Neural progenitor cell (in vitro differentiated cells): ENCODE measurements at places on chromosomes 3 and 15.
A peak's percentile ranks its signal among the peaks of the same experiment; 100 is the strongest.

DNA sequence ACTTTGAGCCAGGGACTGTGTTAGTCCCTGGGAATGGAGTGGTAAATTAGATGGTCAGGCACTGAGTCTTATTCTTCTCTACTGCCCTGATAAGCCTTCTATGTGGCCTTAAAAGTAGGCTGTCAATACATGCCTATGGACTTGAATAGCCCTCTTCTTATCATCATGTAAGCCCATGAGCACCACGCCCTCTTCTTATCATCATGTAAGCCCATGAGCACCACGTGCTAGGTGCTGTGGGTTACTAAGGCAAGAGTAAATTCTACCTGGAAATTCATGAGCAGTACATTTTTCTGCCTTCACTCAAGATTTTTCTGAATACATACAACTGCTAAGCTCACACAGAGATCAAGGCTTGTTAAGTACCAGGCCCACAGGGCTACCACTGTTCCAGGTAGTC is 68.5 kb downstream of the DHX30 start:
- no peak for DNase-seq

DNA sequence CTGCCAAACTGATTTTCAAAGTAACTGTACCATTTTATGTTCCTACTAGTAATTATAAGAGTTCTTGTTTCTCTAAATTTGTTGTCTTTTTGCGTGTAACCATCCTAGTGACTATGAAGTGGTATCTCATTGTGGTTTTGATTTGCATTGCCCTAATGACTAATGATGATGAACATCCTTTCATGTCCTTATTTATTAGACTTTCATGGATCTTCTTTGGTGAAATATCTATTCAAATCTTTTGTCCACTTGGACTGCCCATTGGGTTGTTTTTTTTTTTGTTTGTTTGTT is 3.6 kb downstream of the OXSR1 start:
- no peak for DNase-seq

DNA sequence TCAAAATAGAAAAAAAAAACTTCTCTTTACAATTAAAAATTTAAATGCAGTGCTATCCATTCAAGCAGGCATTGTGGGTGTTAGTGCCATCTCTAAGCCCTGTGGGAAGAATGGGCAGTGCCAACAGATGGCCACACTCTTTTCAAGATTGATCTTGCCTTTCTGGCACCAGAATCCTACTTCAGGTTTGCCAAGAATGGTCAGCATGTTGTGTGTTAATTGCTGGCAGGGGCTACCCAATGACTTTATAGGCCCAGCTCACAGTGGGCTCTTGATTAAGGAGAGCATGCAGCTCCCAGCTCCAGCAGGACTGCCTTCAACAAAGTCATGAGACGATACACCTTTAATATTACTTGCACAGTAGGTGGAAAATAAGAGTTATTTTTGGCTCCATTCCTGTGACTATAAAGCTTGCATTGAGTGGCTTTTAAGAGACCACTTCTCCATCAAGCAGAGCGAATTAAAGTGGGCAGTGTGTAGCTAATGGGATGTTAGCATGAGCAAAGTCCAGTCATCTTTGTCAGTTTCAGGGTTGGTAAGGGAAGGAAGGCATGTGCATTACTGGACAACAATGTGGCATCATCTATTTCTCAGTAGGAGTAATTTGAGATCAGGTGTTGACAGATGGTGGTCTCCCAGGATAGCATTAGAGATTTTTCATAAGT is 476.8 kb downstream of the C3orf38 start:
- no peak for DNase-seq

- DNase-seq, result no peak
Measured at GRCh38 chr3:136620436-136620835, 131.7 kb downstream of the STAG1 start.

GRCh38 chr3:97698691-97699090 is 65.9 kb upstream of the ARL6 start:
- DNase-seq, result no peak

GRCh38 chr3:194472290-194472920 is 14.4 kb downstream of the ATP13A3 start:
- peak; percentile 72 for DNase-seq

GRCh38 chr3:138125548-138126221 is 6.5 kb downstream of the A4GNT start:
- DNase-seq, result no peak

DNA sequence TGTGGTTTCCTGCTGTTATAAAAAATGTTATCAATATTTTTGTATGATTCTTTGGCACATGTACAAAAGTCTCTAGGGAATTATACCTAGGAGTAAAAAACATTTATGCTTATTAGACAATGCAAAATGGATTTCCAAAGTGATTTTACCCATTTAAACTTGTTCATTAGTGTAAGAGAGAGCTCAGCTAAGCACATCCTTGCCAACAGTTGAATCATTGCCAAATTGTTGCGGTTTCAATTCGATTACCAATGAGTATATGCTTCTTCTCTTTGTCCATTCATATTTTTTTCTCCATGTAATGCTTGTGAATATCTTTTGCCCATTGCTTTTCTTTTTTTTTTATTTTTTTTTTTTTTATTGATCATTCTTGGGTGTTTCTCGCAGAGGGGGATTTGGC is 17.2 kb downstream of the CASR start:
- DNase-seq, result no peak

- no peak for DNase-seq
Measured at GRCh38 chr15:96296264-96296663, 34.2 kb upstream of the NR2F2 start.

- no peak for DNase-seq
Measured at GRCh38 chr3:135226057-135226456, 431.0 kb downstream of the EPHB1 start.

DNA sequence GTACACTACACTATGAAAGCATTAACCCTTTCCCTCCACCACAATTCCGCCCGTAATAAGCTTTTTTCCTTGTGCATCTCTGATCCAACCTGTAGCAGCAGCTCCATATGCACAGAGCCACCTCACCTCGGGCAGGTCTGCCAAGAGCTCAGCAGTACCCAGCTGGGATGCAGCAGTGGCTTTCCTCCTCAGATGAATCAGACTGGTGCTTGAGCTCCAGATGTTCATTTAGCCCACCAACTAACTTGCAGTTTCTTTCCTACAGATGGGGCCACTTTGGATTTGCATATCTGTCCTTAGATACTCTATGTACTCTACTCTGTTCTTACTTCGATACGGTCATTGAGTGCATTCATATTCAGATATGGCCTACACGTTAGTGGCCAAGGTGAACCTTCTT is 14.8 kb upstream of the FSIP1 start:
- DNase-seq, result no peak

DNA sequence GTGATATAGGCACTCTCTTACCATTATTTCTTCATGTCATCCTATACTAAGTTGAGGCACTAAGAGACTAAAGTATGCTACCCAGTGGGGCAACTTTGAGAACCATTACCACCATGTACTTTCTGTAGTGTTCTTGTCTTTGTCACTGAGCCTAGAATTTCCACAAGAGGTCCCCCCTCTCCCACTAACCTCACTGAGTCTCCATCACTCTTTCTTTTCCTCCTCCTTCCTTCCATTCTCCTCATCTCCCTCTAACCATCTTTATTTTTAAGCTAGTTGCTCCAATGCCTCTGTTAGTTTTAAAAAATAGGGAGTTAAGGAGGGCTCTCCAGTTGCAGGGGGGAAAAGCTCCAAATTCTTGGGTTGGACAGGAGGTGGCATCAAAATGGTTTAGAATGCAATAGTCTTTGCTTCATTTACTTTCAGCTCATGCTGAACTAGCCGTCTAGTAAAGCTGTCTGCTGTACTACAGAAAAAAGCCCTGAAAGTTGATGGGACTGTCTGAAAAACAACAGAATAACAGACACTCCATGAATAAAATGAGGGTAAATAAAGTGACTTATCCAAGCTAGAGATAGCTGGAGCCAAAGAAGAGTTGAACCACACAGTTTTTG is 85.1 kb upstream of the MYRIP start:
- no peak for DNase-seq

DNA sequence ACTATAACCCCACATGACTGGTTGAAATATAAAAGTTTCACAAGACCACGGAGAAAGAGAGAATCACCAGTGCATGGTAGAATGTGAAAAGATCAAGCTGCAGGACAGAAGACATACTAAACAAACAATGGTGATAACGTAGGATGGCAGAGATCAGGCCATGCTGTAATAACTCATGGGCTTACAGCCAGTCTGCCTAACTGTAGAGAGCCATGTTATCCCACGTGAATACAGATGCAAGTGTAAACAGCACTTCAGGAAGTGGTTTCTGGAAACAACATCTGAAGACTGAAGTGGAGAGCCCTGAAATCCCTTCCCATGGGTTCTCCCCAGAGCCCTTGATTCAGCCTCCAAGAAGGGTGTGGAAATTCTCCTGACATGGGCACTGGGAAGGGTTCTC is 103.2 kb upstream of the SLCO2A1 start:
- no peak for DNase-seq

DNA sequence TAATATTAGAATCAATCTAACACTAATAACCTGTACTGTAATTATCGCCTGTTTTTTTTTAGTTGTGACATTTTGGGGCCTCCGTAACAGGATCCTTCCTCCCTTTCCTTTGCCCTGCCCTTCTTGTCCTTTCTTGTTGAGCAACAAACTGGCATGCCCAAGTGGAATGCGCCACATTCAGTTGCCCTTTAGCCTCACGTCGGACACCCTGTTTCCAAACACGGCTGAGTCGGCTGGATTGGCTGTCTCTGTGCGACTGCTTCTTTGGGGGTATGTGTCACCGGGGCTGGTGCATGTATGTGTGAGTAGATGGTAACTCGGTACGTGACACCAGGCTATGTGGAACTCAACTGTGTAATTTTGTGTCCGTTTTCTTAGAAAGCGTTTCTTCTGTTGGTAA is 24.1 kb downstream of the TRAK1 start:
- DNase-seq, result no peak

DNA sequence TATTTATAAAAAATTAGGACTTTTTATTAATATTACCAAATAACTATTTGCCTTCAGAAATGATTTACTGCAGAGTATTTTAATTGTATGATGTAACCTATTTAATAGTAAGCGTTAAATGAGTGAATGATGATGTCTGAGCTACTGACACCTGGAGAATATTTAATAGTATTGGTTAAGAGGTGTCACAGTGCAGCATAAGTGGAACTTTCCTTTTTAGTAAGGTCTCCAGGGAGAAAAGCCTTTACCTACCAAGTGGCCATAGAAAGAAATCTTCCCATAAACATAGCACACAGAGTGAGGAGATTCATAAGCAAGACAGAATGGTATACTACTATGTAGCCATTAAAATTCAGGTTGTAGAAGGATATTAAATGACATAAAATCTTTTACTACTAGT is 441.7 kb downstream of the TBL1XR1 start:
- no peak for DNase-seq
